GM12864 (cell line): ENCODE measurements at places on chromosomes 7 and 10.

GRCh38 chr10:15188603-15189002 is 20.1 kb upstream of the NMT2 start:
- DNase-seq = no peak

DNA sequence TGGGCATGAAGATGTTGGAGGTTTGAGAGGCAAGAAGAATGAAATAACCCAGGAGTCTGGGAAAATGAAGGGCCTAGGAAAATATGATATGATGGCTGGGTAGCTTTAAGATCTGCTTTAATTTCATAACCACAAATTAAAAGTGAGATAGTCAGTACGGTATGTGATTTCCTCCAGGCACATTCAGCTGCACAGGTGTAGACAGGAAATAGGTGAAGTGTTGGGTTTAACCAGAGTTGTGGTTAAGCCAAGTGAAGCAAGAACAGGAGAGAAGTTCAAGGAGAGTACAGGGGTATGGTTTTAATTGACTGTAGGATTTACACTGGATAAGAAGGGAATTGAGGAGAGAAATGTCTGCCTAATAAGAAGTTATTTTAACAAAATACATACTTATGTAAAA is 2.6 kb downstream of the PNLIPRP3 start:
- no peak for DNase-seq

- no peak for DNase-seq
These were observed 90.3 kb upstream of the IKZF1 start for GRCh38 chr7:50214126-50214670.

- DNase-seq = peak; percentile 41
These were observed 137.9 kb downstream of the KLF6 start for GRCh38 chr10:3647074-3647473.

DNA sequence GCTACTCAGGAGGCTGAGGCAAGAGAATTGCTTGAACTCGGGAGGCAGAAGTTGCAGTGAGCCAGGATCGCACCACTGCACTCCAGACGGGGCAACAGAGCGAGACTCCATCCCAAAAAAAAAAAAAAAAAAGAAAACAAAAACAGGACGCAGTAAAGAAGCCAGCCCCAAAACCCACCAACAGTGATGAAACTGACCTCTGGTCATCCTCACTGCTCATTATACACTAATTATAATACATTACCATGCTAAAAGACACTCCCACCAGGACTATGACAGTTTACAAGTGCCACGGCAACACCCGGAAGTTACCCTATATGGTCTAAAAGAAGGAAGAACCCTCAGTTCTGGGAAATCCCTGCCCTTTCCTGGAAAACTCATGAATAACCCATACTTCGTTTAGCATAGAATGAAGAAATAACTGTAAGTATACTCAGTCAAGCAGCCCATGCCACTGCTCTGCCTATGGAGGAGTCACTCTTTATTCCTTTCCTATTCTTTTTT is 40.0 kb upstream of the EIF4H start:
- DNase-seq = no peak

- no peak for DNase-seq
These were observed at the start of gene CFAP46 for GRCh38 chr10:132942101-132943057. Gene CFAP46 (minus strand): TSS chr10:132942570. CDS start chr10:132942484, 86 bp downstream.

DNA sequence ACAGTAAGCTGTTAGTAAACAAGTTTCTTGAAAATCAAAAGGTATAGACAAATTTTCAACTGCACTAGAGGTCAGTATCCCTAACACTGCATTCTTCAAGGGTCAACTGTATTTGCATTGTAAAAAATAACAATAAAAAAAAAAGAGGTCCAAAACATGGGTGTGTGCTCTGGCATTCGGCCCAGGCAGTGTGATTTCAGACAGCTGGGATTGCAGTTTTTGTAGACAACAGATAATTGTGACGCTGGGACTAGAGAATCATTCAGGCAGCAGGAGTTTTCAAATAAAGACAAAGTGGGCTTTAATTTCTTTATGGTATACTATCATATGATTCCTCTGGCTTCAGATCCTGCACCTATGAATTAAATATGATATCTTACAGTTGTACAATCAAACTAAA is 543.2 kb upstream of the SEMA3D start:
- DNase-seq = no peak
